Stimulated activated CD4-positive, alpha-beta T cell treated with anti-CD3 and anti-CD28 coated beads, Interleukin-4, amount 100 ng/mL, for 48 hours (primary cell): ENCODE measurements at places on chromosomes 11 and 22.

DNA sequence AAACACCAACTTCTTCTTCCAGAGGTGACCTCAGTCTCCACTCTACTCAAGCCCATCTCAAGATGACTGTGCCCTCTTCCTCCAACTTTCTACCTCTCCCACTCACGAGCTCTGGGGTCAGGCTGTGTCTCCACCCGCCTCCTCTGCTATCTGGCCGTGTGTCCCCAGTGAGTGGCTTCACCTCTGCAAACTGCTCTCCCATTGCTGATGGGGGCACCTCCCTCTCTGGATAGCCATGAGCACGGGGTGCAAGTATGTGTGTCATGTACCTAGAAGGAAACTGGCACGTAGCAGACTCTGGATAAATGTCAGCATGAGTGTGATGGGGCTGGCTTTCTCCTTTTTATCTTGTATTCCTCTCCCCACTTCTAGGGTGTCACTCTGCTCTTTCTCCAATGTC lies 18.3 kb upstream of the RAC2 start:
- no peak for DNase-seq

DNA sequence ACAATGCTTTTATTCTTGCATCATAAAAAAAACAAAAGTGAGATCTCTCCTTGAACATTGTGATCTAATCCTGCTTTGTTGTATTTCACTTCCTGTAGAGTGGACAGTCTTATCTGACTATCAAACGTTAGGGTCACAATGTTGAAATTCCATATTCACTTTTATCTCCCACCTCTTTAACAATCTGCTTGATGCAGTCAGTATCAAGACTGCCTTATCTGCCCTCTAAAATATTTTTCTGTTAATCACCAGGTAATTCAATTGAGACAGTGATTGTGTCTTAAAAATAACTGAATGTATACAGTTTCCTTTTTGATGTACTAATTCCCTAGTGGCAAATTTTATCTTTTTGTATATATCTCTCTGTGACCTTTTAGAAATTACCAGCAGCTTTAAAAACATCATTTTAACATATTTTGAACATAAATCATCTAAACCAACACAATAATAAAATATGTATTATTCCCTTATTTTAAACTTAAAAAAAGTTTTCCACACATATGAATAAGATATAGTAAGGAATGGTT lies 143.1 kb upstream of the MPPED2 start:
- no peak for DNase-seq

GRCh38 chr11:3954448-3955298 lies 99.2 kb downstream of the STIM1 start:
- DNase-seq: no peak

- DNase-seq: no peak
These were observed 1219.6 kb downstream of the BRD1 start for GRCh38 chr22:48607901-48608662.

DNA sequence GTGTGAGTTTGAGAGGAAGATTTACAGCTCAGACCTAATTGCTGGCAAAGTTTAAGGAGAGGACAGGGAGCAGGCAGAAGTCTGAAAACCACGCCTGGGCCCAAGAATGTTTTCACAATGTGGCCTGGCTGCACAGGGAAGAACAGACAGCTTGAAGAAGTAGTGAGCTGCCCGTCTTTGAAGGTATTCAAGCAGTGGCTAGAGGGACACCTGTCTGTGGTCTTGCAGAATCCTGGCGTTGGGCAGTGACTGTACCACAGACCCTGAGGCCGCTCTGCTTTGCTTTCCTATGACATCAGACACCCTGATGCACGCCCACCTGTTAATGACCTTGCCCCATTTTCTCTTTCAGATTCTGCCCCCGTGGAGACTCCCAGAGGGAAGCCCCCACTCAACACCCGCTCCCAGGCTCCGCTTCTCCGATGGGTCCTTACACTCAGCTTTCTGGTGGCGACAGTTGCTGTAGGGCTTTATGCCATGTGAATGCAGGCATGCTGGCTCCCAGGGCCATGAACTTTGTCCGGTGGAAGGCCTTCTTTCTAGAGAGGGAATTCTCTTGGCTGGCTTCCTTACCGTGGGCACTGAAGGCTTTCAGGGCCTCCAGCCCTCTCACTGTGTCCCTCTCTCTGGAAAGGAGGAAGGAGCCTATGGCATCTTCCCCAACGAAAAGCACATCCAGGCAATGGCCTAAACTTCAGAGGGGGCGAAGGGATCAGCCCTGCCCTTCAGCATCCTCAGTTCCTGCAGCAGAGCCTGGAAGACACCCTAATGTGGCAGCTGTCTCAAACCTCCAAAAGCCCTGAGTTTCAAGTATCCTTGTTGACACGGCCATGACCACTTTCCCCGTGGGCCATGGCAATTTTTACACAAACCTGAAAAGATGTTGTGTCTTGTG lies 6.6 kb upstream of the MCM5 start:
- no peak for DNase-seq

DNA sequence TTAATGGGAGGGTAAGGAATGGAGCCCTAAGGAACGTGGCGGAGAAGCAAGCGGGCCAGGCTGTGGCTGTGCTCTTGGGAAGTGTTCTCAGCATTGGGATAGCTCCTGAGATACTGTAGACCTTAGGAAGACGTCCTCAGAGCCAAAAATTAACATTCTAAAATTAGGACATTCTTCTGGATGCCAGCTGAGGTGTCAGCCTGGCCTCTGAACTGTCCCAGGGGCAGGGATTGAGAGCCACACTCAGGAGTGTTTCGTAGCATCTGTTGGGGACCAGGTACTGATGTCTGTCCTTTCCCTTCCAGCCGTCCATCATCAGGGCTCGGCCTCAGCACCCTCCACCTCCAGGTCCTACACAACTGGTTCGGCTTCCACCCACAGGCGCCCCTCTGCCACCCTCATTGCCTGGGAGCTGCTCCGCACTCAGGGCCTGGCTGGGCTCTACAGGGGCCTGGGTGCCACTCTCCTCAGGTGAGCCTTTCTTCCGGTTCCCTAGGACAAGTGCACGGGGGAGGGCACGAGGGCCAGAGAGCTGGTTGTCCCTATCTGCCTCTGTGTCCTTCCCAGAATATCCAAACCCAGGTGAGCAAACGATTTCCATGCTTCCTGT lies 23.6 kb downstream of the SLC25A18 start:
- DNase-seq: no peak

DNA sequence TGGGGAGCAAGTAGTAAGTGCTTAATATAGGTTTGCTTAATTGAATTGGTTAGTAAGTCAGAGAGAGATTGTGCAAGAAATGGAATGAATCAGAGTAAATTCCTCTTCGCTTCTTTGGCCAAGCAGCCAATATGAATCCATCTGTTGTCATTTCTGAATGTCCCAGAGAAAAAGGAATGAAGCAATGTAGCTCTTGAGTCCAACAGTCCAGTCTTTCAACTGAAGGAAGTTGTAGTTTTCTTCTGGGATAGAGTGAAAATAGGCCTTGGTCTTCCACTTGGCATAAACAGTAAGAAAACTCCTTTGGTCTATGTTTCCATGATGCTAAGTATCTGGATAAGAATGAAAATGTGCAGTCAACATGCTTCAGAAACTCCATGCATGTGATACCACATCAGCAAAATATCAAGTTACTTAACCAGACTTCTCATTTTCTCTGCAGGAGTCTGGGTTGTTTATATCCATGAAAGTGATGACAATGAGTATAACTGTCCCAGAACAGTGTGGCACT lies 1.8 kb upstream of the FIBIN start:
- no peak for DNase-seq

GRCh38 chr11:122322329-122322728 lies 206.3 kb upstream of the BLID start:
- no peak for DNase-seq

DNA sequence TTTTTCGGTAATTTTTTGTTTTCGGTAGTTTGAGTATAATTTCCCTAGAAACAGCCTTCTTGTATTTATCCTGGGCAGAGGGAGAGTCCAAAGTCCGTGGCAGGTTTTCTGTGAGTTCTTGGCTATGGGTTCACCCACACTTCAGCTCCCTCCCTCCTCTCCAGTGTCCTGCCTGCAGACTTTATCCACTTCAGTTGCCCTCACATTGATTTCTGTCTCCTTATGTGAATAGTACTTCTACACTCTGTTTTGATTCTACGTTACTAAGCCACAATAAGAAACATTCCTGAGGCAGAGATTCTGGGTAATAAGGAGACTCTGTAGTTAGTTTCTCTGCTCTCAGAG lies 868.6 kb downstream of the METTL15 start:
- DNase-seq: no peak

DNA sequence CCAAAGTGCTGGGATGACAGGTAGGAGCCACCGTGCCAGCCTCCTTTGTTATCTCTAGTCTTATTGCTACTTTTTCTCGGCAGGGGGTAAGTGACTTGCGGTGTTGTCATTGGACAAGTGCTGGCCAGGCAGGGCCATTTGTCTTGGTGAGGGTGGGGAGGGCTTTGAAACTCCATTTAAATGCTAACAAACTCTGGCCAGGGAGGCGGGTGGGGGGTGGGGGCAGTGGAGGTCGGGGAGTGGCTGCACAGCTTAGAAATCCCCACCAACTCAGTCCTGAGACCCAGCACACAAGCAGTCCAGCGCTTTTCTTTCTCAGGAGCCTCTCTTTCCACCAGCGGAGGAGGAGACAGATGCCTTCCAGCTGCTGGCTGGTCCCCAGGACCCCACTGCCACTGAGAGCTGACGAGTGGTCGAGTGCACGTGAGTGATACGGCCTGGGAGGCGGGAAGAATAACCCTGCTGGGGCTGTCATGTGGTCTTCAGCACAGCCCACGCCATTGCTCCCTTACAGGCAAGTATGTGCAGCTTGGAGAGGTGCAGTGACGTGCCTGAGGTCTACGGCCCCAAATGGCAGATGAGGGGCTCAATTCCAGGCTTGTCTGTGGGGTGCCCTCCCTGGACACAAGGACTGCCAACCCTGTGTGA lies 24.2 kb upstream of the OSBPL5 start:
- no peak for DNase-seq

DNA sequence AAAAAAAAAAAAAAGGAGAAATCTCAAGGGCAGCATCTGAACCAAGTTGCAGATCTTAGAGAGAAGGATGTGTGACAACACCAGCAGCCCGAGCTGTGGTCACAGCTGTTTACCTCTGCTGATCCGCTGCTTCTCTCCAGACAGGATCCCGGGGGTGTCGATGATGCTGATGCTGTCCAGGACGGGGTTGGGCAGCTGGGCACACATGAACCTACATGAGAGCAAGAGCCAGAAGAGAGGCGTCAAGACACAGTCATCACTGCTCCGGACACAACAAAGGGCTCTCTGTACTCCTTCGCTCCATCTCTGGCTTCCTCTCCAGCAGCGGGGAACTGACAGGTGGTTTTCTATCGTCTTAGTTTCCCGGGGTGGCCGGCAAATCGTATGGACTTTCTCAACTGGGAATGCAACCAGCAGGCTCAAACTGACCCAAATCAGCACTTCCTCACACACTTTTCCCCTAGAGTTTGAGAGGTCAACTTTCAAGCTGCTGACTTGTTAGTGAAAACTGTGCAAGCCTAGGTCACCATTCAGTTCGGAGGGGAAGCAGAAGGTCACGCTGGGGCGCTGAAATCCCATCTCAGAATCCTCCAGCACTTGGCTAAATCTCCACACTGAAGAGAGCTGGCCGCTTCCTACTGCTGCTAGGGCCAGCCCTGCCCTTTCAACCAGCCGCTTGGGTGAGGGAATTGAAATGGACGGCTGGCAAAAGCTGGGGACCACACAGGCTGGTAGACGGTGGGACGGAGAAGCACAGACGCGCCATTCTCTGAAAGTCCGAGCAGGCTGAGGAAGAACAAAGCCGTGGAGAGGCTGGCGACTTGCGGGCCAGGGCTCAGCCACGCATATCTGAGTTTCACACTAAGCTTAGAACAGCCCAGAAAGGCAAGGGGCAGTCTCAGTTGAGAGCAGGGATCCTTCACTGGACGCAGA lies 3.8 kb downstream of the EHD1 start:
- DNase-seq: no peak

DNA sequence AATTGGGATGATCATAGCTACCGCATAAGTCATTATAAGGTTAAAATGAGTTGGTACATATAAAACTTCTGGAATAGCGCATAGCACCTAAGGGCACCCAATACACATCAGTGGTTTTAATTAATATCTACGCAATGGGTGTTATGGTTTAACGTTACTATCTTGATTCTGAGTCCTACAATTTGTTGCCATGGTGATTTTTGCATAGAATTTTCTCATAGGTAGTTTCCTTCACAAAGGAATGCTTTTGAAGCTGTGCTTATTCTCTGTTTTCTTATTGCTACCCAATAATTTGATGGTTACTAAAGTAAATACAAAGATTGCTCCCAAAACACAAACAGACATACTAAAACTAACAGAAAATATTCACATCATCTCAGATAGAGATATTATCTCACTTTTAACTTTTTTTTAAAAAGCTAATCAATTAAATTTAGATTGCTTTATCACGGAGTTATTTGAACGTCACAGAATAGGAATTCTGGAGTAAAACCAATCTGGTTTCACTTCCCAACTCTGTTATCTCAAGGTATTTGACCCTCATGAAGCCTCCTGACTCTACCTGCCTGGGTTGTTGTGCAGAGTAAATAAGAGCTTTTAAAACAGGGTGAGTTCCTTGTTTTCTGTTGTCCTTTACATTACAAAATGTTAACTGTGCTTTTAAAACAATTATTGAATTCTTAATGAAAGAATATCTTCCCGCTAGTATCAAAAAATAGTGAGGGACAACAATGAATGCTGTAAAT lies 635.5 kb upstream of the CCDC90B start:
- no peak for DNase-seq

DNA sequence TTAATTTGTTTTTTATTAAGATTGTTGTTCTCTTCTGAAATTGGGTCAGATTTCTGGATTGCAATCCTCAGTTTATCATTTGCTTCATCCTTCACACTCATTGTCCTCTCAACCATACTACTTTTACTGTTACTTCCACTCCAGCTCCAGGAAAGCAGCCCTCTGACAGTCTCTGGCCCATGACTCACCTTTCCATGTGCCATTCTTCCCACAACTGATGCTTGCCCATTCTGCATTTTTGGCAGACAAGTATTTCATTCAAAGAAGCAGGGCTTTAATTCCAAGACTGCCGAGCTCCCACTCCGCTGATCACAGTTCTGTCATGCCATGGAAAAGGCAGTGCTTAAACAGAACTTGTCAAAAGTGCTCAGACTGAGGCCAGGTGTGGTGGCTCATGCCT lies 139.2 kb downstream of the WNT11 start:
- no peak for DNase-seq

- DNase-seq: no peak
These were observed 13.1 kb upstream of the SERPING1 start for GRCh38 chr11:57584341-57584740.
